Spinal cord (tissue), 10 donors: ENCODE measurements at places on chromosomes 2 and 18.

DNA sequence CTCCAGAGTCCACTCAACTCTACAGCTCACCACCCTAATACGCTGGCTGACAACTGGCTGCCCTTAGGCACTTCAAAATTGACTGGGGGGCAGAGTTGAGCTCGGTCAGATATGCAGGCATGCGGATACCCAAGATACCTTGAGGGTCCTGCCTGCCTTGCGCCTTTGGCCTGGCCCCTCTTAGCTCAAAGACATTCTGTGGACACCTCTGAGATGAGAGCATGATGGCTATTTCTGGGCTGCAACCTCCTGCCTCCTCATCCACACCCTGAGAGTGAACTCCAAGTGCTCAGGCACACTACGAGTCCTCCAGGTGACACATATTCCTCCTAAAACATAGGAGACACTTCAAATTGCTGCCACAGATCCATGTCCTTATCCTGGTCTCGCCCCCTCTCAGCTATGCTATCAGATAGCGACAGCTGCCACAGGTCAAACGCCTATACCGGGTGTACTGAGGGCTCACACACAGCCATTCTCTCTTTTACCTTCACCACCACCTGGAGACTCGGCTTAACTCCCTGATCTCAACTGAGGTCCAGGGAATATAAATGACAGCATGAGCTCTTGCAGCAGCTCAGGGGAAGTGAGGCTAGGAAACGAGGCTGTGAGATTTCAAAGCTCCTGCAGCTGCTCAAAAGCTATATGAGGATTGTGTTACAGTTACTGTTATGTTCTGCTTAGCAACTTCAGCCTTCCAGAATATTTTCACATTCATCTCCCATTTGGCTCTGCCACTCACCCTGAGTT, 60.5 kb upstream of the TEX51 start:
- no peaks in the 10 kb centered on the region for H3K36me3 ChIP-seq
- no peak for DNase-seq
- no peak overlapping the region for H3K4me3 ChIP-seq
- no peaks in the 10 kb centered on the region for H3K27me3 ChIP-seq
- no peak overlapping the region for H3K27ac ChIP-seq
- H3K4me1 ChIP-seq: peaks cover 8% of the 10 kb centered on the region

GRCh38 chr2:164764996-164765395, 76.6 kb downstream of the COBLL1 start:
- DNase-seq: no peak
- no peaks in the 10 kb centered on the region for H3K27me3 ChIP-seq
- H3K4me3 ChIP-seq: no peak overlapping the region
- no peak overlapping the region for H3K27ac ChIP-seq

- no peaks in the 10 kb centered on the region for H3K27me3 ChIP-seq
- no peak overlapping the region for H3K27ac ChIP-seq
- DNase-seq: no peak
- H3K4me1 ChIP-seq: no peaks in the 10 kb centered on the region
- H3K36me3 ChIP-seq: no peaks in the 10 kb centered on the region
Observed at GRCh38 chr2:75226617-75227016, 27.3 kb upstream of the TACR1 start.

DNA sequence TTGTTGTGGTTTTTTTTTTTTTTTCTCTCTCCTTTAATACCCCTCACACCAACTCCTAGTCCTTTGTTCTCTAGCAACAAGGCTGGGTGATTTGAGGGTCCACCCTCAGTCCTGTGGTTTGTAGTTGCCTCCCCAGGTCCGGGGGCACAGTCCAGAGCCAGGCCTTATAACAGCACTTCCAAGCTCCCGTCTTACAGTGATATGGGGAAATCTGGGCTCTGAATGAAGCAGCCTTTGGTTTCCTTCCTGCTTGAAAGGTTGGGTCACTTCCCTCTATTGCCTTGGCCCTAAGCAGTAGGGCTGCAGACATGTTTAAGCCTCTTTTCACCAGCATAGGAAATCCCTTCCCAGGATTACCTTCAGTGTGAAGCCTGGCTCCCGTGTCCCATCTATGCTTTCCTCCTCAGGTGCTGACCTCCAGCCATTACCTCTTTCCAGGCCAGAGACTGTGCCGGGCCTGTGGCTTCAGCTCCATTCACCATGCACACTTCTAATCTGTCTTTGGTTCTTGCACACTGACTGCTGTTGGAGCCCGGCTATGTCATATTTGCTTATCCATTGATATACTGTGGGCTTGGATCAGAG, 21.2 kb upstream of the NTSR2 start:
- H3K27me3 ChIP-seq: no peaks in the 10 kb centered on the region
- H3K27ac ChIP-seq: no peak overlapping the region
- H3K4me3 ChIP-seq: no peak overlapping the region
- H3K36me3 ChIP-seq: no peaks in the 10 kb centered on the region

GRCh38 chr18:13746633-13747032, 20.2 kb downstream of the RNMT start:
- H3K4me1 ChIP-seq: no peaks in the 10 kb centered on the region
- no peak overlapping the region for H3K27ac ChIP-seq
- no peaks in the 10 kb centered on the region for H3K27me3 ChIP-seq
- peaks cover 34% of the 10 kb centered on the region for H3K36me3 ChIP-seq

DNA sequence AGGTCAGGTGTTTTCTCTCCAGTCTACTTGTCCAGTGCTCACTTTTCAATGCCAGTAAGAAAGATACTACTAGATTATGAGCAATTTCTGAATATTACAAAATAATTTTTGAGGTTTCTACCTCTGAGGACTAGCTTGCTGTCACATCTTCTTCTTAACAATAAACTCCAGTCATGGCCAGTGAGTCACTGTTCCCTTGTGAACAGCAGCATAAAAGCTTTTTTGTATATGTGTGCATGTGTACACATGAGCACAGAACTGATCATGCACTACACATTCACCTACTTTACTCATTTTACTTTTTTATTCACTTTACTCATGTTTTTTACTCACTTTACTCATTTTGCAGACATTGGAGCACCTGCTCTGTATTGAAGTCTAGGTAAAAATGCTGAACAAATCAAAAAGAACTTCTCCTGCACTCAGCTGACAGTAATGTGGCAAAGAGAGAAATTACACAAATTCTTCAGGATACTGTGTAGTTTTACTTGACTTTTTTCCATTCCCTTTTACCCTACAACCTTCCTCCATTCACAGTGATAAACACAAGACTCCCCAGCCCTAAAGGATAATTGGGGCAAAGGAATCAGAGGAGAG, 28.0 kb downstream of the ST6GAL2 start:
- H3K27ac ChIP-seq: no peak overlapping the region
- H3K4me3 ChIP-seq: no peak overlapping the region
- no peaks in the 10 kb centered on the region for H3K4me1 ChIP-seq
- no peak for DNase-seq
- no peaks in the 10 kb centered on the region for H3K36me3 ChIP-seq
- H3K27me3 ChIP-seq: no peaks in the 10 kb centered on the region

DNA sequence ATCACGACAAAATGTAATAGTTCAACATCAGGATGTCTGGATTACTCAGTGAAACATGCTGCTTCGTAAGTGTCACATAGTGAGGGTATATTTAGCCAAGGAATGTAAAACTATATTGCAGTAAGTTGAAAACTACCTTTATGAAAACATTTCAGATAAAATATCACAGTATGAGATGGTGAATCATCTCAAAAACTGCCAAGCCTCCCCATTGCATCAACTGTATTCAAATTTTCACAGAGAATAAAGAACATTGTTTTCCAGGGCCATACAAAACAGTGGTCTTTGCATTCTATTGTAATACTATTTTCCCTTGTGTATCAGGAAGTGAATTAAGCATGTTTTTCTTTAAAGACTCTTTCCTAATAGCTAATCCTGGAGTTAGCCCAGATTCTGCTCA, 47.6 kb upstream of the MSTN start:
- no peak overlapping the region for H3K27ac ChIP-seq
- H3K27me3 ChIP-seq: no peaks in the 10 kb centered on the region
- H3K4me1 ChIP-seq: no peaks in the 10 kb centered on the region
- no peaks in the 10 kb centered on the region for H3K36me3 ChIP-seq

- H3K4me1 ChIP-seq: no peaks in the 10 kb centered on the region
- H3K4me3 ChIP-seq: no peak overlapping the region
- no peak overlapping the region for H3K27ac ChIP-seq
Observed at GRCh38 chr18:35174093-35174731, 66.6 kb upstream of the ZNF397 start.

DNA sequence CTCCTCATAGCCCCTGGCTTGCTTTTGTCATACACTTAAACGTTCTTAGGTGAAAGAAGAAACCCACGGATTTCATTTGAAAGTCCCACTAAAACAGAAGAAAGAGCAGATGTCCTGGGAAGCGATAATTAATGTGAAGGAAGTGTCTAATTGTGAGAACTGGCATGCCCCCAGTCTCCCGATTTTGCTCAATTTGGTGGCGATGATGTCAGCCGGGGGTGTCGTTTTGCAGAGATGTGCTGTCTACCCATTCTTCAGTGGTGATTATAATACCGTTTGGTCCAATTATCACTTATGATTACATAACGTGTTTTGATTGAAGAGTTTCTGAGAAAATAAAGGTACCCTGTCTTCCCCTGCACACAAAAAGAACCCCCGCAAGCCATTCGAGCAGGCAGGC, 103.1 kb downstream of the RTN4 start:
- no peaks in the 10 kb centered on the region for H3K27me3 ChIP-seq
- no peak overlapping the region for H3K4me3 ChIP-seq
- peak; percentile 42 for DNase-seq
- H3K27ac ChIP-seq: no peak overlapping the region
- H3K4me1 ChIP-seq: peaks cover 25% of the 10 kb centered on the region

DNA sequence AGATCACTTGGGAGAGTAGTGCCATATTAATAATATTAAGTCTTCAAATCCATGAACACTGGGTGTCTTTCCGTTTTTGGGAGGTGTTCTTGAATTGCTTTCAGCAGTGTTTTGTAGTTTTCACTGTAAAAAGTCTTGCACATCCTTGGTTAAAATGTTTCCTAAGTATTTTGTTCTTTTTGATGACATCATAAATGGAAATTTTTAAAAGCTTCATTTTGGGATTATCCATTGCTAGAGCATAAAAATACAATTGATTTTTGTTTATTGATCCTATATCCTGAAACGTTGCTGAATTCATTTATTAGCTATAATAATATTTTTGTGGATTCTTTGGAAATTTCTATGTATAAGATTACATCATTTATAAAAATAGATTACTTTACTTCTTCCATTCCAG, 96.8 kb downstream of the ARHGEF4 start:
- DNase-seq: no peak
- H3K27ac ChIP-seq: no peak overlapping the region
- no peaks in the 10 kb centered on the region for H3K4me1 ChIP-seq

DNA sequence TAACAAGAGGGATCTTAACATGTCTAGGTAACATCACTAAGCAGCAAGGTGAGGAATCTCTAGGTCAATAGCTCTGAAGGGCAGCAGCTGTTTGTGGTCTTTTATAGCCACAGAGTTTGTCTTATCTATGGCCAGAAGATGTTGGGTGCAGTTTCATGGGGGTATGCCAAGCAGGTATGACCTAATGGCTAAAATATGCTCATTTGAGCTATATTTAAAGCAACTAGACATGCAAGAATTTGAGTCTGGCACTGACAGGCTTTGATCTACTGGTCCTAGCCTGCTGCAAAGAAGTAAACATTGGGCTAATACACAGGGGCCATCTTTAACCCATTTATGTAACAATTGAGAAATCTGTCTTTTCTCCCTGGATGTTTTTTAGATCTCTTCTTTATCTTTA, 13.9 kb upstream of the UGP2 start:
- H3K4me3 ChIP-seq: no peak overlapping the region
- H3K36me3 ChIP-seq: no peaks in the 10 kb centered on the region
- DNase-seq: no peak
- no peaks in the 10 kb centered on the region for H3K27me3 ChIP-seq

GRCh38 chr2:190698895-190699294, 50.0 kb downstream of the NAB1 start:
- no peak overlapping the region for H3K4me3 ChIP-seq
- no peaks in the 10 kb centered on the region for H3K4me1 ChIP-seq
- H3K36me3 ChIP-seq: no peaks in the 10 kb centered on the region
- H3K27me3 ChIP-seq: no peaks in the 10 kb centered on the region
- DNase-seq: no peak
- H3K27ac ChIP-seq: no peak overlapping the region

DNA sequence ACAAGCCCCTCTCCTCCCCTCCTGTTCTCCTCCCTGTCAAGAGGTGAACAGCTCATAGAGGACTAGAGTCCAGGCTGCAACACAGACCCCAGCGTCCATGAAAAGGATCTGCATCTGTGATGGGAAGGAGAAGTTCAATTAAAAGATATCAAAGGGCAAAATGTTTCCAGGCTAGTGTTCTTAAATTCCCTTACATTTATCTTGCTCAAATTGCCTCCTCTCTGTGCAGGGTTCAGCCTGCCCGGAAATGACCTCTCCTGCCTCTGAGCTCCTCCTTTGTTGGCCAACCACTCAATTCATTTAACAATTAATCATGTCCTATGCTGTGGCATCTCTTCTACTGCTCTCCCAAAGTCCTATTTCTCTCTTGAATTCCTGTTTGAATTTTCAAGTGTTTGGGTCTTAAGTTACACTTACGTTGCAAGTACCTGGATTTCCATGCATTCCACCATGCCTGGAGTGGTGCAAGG, 105.3 kb downstream of the TSN start:
- H3K36me3 ChIP-seq: no peaks in the 10 kb centered on the region
- H3K4me3 ChIP-seq: no peak overlapping the region
- H3K4me1 ChIP-seq: no peaks in the 10 kb centered on the region
- no peak for DNase-seq
- H3K27me3 ChIP-seq: no peaks in the 10 kb centered on the region

DNA sequence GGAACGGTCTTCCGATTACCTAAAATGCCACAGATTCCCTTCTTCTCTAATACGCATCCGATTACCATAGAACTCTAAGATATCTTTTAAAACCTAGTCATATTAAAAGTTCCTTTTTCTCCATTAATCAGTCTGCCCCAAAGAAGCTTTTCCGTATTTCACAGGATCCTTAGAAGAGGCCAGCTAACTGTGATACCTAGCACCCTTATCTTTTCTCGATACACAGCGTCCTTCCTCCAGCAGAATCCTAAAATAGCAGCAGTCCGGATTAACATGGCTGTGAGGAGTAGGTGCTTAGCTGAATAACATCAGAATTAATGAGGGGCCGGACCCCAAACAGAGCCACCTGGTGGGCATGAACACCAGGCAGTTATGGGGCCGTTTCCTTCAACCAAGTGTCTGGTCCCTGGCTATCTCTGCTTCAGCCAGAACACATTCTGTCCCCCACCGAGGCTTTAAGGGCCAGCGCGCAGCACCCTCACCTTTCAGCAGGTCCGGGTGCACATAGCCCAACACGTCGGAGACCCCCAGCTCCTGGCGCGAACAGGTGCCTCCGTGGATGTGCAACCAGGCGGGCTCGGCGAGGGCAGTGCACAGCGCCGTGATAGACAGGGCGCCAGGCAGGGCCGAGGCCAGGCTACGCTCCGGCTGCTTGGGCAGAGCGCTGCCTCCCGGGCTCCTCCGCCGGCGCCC, 995 bp downstream of the TMEM127 start:
- DNase-seq: peak; percentile 32
- H3K27ac ChIP-seq: peak overlapping the region; percentile 40
- H3K27me3 ChIP-seq: no peaks in the 10 kb centered on the region
- peak overlapping the region; percentile 96 for H3K4me3 ChIP-seq
- peaks cover 50% of the 10 kb centered on the region for H3K36me3 ChIP-seq

- no peaks in the 10 kb centered on the region for H3K27me3 ChIP-seq
- H3K4me1 ChIP-seq: no peaks in the 10 kb centered on the region
- H3K4me3 ChIP-seq: no peak overlapping the region
- DNase-seq: no peak
- no peak overlapping the region for H3K27ac ChIP-seq
Observed at GRCh38 chr2:88038263-88039105, 17.1 kb downstream of the KRCC1 start.

- H3K27me3 ChIP-seq: no peaks in the 10 kb centered on the region
- no peaks in the 10 kb centered on the region for H3K36me3 ChIP-seq
- peak overlapping the region; percentile 99 for H3K27ac ChIP-seq
- DNase-seq: peak; percentile 59
- H3K4me3 ChIP-seq: peak overlapping the region; percentile 73
Observed at GRCh38 chr2:55047677-55048299, 2.5 kb downstream of the RTN4 start.
